Right renal cortex interstitium (tissue), 3 donors: ENCODE measurements at places on chromosomes 3 and 15. TPM values are rescaled to one million over a fixed set of nuclear protein-coding genes. Genes with fewer than 3 reads are reported as not detected.

Gene COL6A5
- 0.04 TPM for polyA plus RNA-seq

Gene MEX3B
- 11.7 TPM for polyA plus RNA-seq

Gene MAPKAPK3
- 59.6 TPM for polyA plus RNA-seq

Gene GATM
- 246 TPM for polyA plus RNA-seq

Gene SUCNR1
- polyA plus RNA-seq: 14.7 TPM

Gene AADACL2
- not detected for polyA plus RNA-seq

Gene GOLGA8Q
- 1.0 TPM for polyA plus RNA-seq

Gene DPPA2
- polyA plus RNA-seq: 1.4 TPM
